Occipital lobe (tissue), 3 donors: ENCODE measurements at places on chromosomes 6 and 20. TPM values are rescaled to one million over a fixed set of nuclear protein-coding genes. Genes with fewer than 3 reads are reported as not detected.

KCNQ5 gene
- total RNA-seq = 12.9 TPM

PREX1 gene
- total RNA-seq = 21.1 TPM

LGSN gene
- total RNA-seq = 0.47 TPM

GHRH gene
- not detected for total RNA-seq

CAPN11 gene
- not detected for total RNA-seq

SLC26A8 gene
- 5.3 TPM for total RNA-seq

CRISP3 gene
- 0.16 TPM for total RNA-seq

OR2B6 gene
- total RNA-seq = not detected

FOXS1 gene
- 0.78 TPM for total RNA-seq

UST gene
- 48.5 TPM for total RNA-seq

SLC22A16 gene
- 0.31 TPM for total RNA-seq

MAP7 gene
- 6.1 TPM for total RNA-seq

EPPIN gene
- not detected for total RNA-seq

SLC13A3 gene
- total RNA-seq = 10.8 TPM

CST5 gene
- not detected for total RNA-seq

CCN6 gene
- not detected for total RNA-seq

OXT gene
- total RNA-seq = not detected

OR14J1 gene
- total RNA-seq = under 0.01 TPM

SOD2 gene
- 75.2 TPM for total RNA-seq

TGM6 gene
- not detected for total RNA-seq

C20orf141 gene
- total RNA-seq = not detected

FERMT1 gene
- 1.4 TPM for total RNA-seq

FAXC gene
- 49.3 TPM for total RNA-seq

KIAA1755 gene
- 0.94 TPM for total RNA-seq

ATP5F1E gene
- total RNA-seq = 28.7 TPM

ENPP3 gene
- total RNA-seq = 0.47 TPM

SCUBE3 gene
- 1.7 TPM for total RNA-seq

TRIM31 gene
- not detected for total RNA-seq

PPP1R14C gene
- 61.3 TPM for total RNA-seq

SLC24A3 gene
- 17.8 TPM for total RNA-seq

RRAGD gene
- 99.2 TPM for total RNA-seq

SNAP91 gene
- total RNA-seq = 106 TPM

CLVS2 gene
- total RNA-seq = 56.1 TPM

FHL5 gene
- total RNA-seq = 1.7 TPM

SLC44A4 gene
- not detected for total RNA-seq

SIRPB2 gene
- 0.62 TPM for total RNA-seq

NKAPL gene
- total RNA-seq = 4.1 TPM

PGC gene
- not detected for total RNA-seq

HTR1E gene
- 0.16 TPM for total RNA-seq

UNC5CL gene
- total RNA-seq = 0.16 TPM

PDYN gene
- total RNA-seq = not detected

MOXD1 gene
- total RNA-seq = 18.6 TPM

SPDEF gene
- total RNA-seq = not detected

BTBD3 gene
- total RNA-seq = 46.5 TPM

PHACTR1 gene
- total RNA-seq = 40.7 TPM

RAET1L gene
- 0.62 TPM for total RNA-seq

GABRR1 gene
- not detected for total RNA-seq

GMDS gene
- total RNA-seq = 6.1 TPM

THBS2 gene
- total RNA-seq = 15.8 TPM

SLA2 gene
- total RNA-seq = not detected

GJA10 gene
- not detected for total RNA-seq

MCHR2 gene
- total RNA-seq = 4.1 TPM
